ENCODE measurements at places on chromosomes 12 and 14.

DNA sequence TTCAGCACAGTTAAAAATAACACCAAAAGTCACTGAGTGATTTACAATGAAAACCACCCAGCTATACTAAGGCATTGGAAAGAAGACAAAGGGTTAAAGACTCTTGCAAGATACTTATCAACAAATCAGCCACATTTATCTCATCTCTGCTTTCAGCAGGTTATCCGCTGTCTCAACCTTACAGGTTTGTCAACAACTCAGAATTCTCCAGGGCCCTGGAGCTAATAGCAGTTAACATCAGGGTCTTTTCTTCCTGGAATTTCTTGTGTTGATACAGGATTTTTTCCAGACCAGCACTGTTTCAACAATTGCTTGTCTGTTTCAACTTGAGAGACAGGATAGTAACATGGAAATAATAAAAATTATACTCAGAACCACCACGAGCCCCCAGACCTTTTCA lies 3.5 kb downstream of the PKP2 start:
- DNase-seq = no peak

GRCh38 chr12:48690436-48690835 lies 8.4 kb upstream of the KANSL2 start:
- DNase-seq = no peak

DNA sequence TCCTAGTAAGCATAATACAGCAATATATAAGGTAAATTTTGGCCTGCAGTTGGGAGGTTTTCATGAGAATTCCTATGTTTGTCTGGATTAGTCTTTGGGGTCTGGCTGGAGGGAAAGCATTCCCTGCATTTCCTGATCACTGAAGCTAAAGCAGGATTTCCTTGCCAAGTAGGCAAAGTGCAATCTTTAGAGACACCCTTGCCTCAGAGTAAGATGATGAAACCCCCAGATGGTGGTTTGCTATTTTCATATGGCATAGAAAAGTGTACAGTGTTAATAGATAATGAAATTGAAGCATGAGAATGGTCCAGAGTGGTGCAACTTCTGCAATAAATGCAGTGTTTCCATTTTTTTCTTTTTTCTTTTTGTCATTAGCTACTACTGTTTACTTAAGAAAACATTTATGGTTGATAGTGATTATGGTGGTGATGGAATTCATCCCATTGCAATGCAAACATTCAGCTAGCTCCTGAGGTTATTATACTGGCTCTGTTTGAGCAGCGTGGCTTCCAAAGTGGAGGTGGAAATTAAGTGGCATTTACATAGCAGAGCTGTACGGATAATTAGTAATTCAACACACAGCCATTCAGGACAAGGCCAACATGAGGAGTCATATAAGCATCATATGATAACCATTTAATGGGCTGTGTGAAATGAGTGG lies 276.3 kb downstream of the DUSP6 start:
- DNase-seq = no peak

DNA sequence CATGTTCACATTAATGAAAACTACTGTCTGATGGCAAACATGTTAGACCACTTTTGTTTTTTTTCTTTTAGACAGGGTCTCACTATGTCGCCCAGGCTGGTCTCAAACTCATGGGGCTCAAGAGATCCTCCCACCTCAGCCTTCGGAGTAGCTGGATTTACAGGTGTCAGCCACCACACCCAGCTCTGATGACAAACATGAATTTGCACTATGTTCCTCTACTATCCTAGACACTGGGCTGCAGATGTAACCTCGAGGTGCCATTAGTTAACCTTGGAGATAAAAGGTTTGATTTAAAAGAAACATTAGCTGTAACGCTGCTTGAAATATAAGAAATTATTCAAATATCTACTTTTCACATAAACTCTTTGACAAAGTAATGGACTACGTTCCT lies 8.1 kb downstream of the VPS37B start:
- DNase-seq = peak; percentile 60

DNA sequence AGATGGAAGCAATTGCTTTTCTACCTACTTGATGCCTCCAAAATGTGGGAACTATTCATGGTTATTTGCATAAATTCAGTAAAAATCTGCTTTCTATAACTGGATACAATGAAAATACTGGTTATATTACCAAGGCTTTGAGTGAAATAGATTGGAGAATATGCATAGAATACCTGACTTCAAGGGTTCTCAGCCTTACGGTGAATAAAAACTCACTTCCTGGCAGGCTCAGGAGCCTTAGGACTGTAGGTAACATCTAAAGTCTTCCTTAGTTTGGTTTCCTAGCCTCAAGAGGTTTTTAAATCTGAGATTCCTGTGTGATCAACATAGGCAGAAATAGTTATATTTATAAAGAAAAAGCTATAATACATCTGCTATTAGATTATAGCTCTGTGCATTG lies 158.6 kb downstream of the SLC41A2 start:
- DNase-seq = no peak

GRCh38 chr12:121009741-121010140 lies 6.5 kb downstream of the C12orf43 start:
- DNase-seq = peak; percentile 41

- DNase-seq = no peak
These were observed 56.7 kb upstream of the LRFN5 start for GRCh38 chr14:41549821-41550607.

DNA sequence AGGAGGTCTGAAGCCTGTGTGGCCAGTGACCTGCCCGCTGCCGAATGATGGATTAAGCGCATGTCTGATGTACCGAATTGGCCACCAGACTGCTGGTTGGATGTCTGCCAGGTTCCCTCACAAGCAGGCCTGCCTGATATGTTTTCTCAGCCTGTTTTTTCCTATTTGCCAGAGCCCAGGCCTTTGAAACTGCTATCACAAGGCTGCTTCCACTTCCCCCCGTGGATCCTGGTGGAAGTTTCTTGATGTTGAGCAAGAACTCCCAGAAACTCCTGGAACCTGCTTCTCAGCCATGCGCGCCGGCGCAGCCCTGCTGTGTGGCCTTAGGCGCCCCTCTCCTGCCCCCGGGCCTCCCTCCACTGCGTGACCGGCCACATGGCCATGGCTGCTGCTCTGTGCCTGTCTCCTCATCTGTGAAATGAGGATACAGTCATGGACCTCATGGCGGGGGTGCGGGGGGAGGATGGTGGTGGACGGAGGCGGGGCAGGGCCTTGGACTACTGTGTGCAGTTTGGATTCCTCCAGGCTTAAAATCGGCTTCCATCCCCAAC lies 56.6 kb downstream of the CALM1 start:
- no peak for DNase-seq

DNA sequence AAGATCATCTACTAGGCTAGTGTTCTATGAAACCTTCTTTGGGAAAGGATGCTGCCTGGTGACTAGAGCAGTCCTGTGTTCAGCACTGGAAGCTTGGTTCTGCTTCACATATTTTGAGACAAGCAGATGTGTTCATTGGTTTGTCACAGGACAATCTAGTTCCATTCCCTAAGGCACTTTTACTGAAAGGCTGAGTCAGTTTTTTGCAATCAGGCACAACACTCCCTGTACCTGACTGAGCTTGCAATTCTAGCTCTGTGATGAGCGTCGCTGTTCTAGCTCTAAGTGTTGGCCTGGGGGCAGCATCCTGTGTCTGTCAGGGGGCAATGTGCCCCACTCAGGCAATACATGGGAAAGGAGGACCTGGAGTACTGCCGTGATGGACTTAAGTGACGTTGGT lies 144.4 kb downstream of the CAND1 start:
- DNase-seq = no peak

- no peak for DNase-seq
These were observed 68.0 kb downstream of the CCDC88C start for GRCh38 chr14:91349481-91350074.

- DNase-seq = no peak
These were observed 6.0 kb upstream of the STK38L start for GRCh38 chr12:27237790-27238771.

GRCh38 chr12:32273712-32274111 lies 125.6 kb upstream of the FGD4 start:
- no peak for DNase-seq

GRCh38 chr12:52847335-52848102 lies 1.3 kb downstream of the KRT78 start:
- DNase-seq = no peak

DNA sequence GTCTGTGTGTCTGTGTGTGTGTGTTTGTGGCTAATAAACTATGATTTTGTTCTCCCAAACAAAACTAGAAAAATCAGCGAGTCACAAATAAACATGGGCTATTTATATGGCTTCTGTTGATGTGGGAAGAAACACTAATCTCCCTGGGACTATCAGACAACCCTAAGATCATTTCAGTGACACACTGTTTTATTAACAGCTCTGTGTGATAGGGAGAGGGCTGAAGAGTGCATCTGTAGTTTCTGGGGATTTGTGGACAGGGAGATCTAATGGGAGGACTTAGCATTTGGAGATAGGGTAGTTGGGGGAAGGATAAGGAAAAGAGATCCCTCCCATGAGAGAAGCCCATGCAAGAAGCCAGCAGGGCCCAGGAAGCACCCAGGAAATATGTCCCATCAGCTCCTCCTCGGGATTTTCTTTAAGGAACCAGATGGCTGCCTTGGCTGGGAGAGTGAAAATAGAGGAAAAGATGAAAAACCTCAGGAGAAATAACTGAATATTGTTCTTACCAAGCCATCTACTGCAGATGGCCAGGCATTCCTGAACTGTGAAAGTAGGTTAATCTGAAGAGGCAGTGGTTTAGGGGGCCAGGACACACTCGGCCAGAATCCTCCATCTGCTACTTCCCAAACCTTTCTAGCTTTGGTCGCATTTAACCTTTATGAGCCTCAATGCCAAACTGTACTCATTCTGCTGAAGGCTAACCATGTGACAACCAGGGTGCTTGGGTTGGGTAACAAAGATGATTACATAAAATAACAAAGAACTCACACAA lies 253.4 kb downstream of the BTG1 start:
- no peak for DNase-seq

DNA sequence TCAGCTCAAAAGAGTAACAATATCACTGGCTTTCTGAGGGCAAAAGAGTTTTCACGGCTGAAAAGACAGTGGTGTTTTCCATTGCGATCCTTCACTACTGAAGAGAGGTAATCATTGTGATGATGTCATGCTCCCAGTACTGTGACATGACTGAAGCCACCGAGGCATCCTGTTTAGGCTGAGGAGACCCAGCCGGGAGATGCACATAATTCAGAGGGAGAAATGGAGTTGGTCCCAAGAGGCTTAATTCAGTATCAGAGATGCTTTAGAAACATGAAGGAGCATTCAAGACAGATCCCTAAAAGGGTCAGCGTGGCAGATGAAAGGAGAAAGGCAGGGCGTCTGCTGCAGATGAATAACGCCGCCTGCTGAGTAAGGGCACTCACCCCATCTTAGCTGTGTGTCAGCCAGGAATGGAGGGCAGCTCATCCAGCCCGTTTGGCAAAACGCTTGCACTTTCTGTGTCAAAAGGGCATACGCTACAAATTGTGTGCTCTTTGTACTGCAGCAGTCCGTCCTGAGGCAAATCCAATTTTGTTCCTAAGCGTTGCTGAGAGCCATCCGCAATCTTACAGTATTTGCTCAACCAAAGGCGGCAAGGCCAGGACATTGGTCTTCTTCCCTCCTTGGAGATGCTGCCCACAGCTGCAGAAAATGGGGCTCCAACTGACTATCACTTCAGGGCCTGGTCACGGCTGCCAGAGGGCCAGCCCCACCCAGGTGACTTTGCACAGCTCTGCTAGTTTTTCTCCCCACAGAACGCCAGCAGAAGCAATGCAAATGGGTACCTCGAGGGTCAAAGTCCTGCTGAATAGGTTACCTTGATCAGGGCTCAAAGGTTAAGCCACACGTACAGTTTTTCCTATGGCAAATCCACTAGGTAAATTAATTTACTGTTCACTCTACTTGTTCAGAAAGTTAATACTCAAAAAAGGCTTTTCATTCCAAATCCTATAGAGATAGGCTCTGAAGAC lies 23.5 kb downstream of the CCDC92 start:
- peak; percentile 16 for DNase-seq

DNA sequence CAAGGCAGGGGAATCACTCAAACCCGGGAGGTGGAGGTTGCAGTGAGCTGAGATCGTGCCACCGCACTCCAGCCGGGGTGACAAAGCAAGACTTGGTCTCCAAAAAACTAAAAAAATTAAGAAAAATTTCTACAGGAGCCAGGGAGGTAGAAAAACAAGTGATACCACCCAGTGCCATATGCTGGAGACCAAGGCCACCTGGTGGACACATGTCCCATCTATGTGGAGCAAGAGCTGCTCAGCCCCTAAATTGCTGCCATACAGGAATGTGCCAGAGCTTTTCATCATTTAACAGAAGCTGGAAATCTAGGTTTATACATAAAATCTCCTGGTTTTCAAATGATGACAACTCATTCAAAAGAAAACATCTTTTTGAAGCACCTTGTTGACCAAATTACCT lies 61.4 kb upstream of the ELK3 start:
- DNase-seq = no peak

DNA sequence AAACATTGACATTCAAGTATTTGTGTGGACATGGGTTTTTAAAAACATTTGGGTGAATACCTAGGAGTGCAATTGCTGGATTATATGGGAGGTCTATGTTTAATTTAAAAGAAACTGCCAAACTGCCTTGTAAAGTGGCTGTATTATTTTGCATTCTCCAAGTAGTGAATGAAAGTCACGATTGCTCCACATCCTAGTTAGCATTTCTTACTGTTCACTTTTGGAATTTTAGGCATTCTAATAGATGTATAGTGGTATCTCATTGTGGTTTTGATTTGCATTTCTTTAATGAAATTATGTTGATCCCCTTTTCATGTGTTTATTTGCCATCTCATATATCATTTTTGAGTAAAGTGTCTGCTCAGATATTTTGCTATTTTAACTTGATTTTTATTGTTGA lies 159.5 kb downstream of the FOXG1 start:
- no peak for DNase-seq

DNA sequence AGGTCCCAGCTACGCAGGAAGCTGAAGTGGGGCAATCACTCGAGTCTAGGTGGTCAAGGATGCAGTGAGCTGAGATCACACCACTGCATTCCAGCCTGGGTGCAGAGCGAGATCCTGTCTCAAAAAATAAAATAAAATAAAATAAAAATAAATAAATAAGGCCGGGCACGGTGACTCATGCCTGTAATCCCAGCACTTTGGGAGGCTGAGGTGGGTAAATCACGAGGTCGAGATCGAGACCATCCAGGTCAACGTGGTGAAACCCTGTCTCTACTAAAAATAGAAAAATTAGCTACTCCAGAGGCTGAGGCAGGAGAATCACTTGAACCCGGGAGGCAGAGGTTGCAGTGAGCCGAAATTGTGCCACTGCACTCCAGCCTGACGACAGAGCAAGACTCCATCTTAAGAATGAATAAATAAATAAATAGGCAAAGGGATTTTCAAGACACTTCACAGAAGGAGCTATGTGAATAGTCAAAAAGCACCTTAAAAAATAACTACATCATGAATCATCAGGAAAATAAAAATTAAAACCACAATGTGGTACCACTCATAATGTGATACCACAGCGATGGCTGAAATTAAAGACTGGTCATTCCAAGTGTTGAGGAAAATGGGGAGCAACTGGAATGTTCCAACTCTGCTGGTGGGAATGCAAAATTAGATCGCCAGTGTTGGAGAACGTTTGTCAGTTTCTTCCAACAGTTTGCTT lies 92.9 kb upstream of the TBX3 start:
- peak; percentile 32 for DNase-seq

Data from LoVo (cell line).